Mesenchymal stem cell (in vitro differentiated cells and primary cell): ENCODE measurements at places on chromosomes 16 and 17.
A peak's percentile ranks its signal among the peaks of the same experiment; 100 is the strongest.

GRCh38 chr16:63461248-63461841 is 1425.1 kb upstream of the CDH8 start:
- DNase-seq = peak; percentile 65

DNA sequence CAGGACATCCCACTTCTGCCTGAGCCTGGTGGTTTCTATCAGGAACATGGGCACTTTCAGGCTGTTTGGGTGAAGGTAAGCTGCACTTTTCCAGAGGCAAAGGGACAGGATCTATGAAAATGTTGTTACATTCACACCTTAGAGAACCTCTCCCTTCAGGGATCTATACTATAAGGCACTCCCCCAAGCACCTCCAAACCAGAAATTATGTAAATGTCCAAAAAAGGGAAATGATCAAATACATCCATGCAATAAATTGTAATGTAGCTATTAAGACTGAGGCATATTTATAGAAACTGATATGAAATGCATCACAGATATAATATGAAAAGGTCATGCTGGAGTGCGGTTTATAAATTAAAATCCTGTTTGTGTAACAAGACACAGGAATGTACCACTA is 23.3 kb upstream of the COG7 start:
- no peak for DNase-seq

GRCh38 chr16:17520561-17520960 is 49.8 kb upstream of the XYLT1 start:
- no peak for DNase-seq

GRCh38 chr16:50298075-50298460 is 31.7 kb downstream of the ADCY7 start:
- no peak for DNase-seq

DNA sequence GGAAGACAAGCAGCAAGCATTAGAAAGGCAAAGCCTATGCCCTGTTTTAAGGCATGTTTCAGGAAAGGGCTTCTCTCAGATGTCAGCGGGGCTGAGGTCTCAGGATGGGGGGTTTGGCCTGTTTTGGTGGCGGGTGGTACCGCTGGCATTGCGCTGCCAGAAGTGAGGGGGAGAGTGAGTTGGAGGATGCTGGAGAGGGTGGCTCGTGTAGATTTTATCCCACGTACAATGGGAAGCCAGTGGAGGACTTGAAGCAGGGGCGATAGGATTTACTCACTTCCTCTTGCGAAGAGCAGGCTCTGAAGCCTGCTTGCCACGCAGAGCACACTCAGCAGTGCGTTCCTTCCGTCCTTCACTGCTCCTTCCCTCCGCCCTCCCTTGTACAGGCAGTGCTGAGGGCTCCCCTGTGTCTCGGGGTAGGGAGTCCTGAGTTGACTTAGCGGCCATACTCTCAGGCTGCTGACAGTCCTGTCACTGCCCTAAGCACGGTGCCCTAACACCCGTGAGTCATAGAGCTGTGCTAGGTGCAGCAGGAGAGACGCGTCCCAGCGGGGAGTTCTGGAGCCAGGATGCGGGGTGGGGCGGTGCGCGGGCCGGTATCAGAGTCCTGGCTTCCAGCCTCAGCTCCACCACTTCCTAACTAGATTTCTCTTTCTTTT is 113.1 kb downstream of the SNX29 start:
- peak; percentile 81 for DNase-seq

GRCh38 chr17:34420254-34420766 is 57.3 kb upstream of the CCL1 start:
- peak; percentile 67 for DNase-seq
